Stromal cell of bone marrow (primary cell): ENCODE measurements at places on chromosomes 5 and 9.

GRCh38 chr9:27157736-27158135 is 48.7 kb downstream of the TEK start:
- no peak for DNase-seq

DNA sequence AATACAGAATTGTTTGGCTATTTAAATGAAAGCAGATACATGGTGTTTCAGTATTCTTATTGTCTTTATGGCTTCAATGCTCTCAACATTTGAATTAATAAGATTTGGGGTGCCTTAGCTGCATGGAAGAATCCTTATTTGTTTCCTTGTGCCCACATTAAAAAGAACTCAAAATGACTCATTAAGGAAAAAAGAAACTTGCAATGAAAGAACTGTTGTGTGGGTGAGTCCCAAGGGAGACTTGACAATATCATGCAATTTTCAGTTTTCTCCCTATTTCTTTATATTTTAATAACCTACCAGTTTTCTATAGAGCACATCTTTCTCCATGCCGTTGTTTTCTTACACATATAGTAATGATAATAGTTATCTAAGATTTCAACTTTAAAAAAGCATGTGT is 404.0 kb downstream of the PDE4D start:
- DNase-seq = peak; percentile 3

DNA sequence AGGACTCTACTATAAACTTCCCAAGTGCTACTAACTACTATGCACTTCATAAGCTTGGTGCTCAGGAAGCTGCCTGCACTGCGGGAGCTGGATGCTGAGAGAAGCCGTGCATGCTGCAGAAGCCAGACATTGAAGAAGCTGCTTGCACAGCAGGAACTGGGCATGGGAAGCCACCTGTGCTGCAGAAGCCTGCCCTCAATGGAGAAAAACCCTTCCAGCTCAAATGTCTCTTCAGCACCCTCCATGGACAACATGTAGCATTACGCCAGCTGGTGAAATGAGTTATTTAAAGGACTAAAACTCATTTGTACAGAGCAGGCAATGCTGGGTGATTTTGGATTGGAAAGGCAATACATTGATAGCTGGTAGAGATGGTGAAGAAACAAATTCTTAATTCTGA is 247.2 kb downstream of the KIF4B start:
- no peak for DNase-seq

DNA sequence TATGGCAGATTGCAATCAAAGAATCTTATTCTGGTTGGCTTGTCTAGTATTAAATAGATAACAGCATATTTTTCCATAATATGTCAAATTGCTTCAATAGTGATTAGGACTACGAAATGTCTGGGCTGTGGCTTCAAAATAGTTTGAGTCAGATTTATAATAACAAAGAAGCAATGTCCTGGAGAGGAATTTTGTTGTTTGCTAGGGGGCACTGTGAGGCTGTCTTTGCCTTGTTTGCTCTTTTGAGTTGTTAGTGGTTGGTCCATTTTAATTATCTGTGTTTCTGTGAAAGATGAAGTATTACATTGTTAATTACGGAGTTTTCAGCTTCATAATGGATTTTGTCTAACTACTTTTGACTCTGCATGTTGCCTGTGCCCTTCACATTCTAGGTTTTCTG is 713.6 kb downstream of the TLE4 start:
- peak; percentile 17 for DNase-seq

GRCh38 chr9:121700165-121700831 is 48.9 kb downstream of the DAB2IP start:
- DNase-seq = peak; percentile 20

DNA sequence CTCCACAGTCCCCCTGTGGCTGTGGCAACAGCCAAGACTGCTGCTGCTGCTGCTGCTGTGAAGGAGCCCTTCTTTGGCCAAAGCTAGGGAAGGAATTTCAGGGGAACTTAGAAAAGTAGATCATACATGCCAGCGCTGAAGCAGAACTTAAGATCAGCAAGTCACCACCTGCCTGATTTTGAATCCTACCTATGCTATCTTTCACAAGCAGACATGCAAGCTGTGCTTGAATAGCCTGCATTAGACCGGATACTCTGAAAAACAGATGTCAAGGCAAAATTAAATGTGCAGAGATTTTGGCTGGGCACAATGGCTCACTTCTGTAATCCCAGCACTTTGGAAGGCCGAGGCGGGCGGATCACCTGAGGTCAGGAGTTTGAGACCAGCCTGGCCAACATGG is 99.3 kb upstream of the ZNF366 start:
- no peak for DNase-seq
